ENCODE measurements at places on chromosomes 12 and 14.

DNA sequence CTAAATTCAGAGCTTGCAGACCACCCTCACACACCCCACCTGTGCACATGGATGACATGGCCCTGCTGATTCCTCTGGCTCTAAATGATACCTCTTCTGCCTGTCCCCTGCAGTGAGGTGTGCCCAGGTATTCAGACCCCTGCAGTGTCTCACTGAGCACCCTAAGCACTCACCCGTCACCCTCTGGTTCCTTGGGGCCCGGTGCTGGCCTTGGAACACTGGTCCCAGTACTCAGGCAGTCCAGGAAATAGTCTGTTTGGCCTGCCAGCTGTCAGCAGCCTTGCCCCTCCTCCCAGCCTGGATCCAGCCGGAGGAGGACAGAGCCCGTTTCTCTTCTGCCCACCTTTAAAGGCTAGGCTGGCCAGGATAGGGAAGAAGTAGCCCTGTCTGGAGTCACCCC is 44.9 kb downstream of the ESRRB start:
- DNase-seq: no peak

DNA sequence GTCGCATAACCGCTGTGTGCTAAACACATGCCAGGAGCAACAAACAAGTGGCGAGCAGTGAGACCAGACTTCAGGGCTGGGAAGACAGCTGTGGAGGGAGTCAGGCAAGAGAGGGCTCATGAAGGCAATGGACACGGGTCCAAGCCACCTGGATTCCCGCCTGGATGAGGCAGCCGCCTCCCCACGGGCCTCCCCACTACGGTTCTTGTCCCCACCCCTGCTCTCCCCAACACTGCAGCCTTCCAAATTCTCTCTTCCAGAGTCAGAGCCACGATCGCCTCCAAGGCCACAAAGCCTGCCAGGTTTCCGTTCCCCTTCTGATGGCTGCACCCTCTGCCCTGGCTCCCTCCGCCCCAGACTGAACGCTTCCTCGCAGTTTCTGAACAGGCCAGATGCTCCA is 36.1 kb upstream of the PIWIL1 start:
- no peak for DNase-seq

GRCh38 chr14:85572011-85572410 is 42.1 kb downstream of the FLRT2 start:
- no peak for DNase-seq

DNA sequence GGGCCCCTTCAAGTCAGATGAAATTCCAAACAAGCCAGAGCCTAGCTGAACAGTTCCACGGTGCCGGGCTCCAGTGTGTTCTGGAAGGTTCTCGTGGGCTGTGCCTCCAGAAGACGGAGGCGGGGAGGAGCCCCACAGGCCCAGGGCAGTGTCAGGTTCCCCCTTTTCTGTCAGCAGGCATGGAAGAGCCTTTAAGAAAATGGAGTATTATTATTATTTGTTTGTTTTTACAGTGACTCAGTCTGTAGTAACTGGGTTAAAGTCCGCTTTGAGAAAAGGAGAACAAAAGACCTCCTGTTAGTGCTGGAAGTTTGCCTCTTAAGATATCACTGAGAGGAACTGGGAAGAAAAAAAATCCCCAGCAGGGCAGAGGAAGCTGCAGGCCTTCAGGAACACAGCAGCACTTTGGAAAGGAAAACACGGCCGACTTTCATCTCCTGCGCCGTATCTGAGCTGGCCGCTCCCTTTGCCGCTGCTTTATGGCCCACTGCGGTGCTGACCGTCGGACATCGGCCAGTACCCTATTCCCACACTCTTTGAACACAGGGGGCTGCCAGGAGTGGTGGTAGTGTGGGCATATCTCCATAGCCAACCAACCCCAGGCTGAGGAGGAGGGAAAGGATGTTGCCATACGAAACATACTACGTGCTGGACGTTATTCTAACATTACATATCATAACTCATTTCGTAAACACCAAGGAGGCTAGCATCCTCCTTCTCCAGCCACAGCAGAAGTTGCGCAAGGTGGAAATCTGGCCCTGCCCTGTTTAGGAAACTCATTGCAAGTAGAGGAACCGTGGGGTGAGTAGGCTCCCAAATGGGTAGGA is 194.0 kb downstream of the ZFP36L1 start:
- no peak for DNase-seq

GRCh38 chr12:111110556-111110955 is 190.2 kb upstream of the MYL2 start:
- no peak for DNase-seq

DNA sequence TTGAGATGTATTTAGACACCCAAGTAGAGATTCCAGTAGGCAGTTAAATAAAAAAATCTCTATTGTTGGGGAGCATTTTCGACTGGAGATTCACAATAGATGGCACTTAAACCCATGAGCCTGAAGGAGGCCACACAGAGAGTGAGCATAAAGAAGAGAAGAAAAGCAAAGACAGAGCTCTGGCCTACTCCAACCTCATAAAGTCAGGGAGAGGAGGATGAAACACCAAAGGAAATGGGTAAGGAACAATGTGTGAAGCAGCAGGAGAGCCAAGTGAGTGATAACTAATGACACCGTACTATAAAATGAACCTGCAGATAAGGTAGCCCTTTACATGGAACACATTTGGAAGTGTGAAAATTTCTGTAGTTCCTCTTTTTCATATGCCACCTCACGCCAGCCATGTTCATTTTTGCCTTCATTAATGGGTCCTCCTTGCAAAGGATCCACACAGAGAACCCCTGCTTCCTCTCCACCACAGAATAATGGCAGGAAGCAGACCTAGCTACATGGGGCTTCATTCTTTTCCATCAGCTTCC is 150.0 kb upstream of the SYT10 start:
- no peak for DNase-seq

GRCh38 chr12:119614705-119615104 is 21.1 kb downstream of the TMEM233 start:
- DNase-seq: no peak

GRCh38 chr14:89900802-89901201 is 53.7 kb downstream of the EFCAB11 start:
- DNase-seq: no peak

DNA sequence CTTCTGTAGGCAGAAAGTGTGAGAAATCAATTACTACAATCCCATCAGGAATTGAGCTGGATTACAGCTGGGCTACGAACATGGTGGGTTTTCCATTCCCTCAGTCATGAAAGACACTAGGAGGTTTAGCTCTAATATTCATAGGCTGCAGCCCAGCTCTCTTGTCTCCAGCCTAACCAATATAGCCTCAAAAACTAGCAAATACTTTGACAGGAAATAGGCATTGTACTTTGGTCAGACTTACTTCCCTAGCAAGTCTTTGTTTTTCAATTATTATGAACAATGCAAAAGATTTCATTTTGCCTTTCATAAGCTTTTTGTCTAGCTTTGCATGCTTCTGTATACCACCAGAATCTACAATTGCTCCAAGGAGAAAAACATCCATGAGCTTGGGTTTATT is 296.2 kb downstream of the GPHN start:
- DNase-seq: no peak

DNA sequence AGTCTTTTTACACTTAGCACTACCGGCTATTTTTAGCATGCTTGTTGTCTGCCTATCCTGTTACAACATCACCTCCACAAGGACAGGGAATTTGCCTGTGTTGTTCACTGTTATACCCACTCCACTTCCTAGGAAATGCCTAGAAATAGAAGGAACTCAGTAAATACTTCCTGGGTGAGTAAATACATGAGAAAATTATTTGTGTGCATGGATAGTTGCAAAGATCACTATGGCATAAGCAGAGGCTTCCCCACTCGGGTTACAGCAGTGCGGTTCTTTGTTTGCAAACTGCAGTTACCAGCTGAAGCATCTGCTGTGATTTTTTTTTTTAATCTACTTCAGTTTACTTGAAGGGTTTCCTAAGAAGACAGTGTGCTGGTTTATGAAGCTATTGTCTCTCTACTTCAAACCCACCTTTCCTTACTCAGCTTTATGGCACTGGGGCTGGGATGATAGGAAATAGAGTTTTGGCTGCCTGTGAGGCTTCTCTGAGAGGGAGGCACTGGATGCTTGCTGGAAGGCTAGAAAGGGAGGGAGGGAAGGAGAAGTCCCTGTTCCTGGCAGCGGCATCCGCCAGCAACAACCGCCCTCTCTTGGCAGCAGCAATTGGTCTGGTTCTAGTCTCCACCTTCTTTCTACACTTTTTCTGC is 29.0 kb downstream of the PDE6H start:
- peak; percentile 74 for DNase-seq

- no peak for DNase-seq
These were observed 293.5 kb upstream of the RTL1 start for GRCh38 chr14:101196795-101197590.

DNA sequence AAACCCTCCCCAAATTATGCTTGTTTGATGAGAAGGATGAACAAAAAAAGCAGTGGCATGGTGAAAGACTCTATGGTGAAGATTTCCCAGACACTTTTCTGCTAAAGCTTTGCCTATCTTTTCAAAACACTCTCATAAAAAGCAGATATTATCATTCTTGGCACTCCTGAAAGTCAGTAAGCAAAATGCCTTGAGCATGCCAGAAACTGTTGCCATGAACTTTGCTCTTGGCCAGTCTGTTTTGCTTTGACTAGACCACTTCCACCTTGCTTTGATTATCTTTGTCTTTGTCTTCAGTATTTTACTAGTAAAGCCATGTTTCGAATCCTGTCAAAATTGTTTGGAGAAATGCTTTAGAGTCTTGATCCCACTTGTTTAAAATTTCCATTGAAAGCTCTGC is 110.4 kb downstream of the CNTN1 start:
- DNase-seq: no peak

GRCh38 chr14:21503376-21503775 is 7.8 kb downstream of the METTL3 start:
- DNase-seq: no peak

DNA sequence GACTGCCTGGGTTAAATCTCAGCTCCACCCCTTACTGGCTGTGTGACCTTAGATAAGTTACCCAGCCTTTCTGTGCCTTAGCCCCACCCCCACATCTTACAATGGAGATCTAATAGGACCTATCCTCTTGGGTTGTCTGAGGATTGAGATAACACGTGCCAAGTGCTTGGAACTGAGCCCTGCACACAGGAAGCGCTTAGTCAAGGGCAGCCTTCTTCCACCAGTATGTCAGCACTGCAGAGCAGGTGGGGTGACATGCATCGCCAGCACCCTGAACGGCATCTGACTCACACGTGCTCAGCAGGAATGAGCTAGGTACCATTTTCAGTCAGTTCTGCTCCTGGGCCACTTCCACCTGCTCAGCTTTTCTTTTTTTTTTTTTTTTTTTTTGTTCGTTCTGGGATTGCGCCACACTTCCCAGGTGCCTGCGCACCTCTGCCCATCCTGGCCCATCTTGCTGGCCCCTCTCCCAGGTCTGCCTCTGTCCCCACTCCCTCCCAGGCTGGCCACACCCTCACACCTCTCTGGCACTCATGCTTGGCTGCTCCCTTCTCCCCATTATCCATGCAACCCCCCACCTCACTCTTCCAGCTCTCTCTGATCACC is 19.6 kb downstream of the LGMN start:
- peak; percentile 27 for DNase-seq

- DNase-seq: no peak
These were observed 199.3 kb downstream of the SLC41A2 start for GRCh38 chr12:104758771-104759170.

DNA sequence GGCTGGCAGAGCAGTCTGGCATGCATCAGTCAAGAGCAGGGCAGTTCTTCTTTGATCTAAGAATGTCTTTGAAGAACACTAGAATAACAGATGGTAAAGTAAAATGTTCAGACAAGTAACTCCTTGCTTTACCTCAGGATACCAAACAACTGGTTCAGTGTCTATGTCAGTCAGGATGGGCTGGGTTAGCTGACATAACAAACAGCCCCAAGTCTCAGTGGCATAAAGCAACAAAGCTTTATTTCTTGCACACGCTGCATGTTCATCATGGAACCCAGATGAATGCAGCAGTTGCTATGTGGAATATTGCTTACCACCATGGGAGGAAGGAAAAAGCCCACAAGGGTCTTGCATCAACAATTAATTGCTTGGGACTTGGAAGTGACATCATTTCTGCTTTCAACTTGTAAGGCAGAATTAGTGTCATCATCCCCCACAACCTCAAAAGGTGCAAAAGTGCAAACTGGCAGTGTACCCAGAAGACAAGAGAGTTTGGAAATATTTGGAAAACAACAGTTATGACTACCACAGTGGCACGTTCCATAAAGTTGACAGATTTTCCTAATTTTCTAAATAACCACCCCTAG is 21.2 kb downstream of the GPRC5D start:
- no peak for DNase-seq

GRCh38 chr14:72450473-72451044 is 443.3 kb downstream of the DPF3 start:
- no peak for DNase-seq

DNA sequence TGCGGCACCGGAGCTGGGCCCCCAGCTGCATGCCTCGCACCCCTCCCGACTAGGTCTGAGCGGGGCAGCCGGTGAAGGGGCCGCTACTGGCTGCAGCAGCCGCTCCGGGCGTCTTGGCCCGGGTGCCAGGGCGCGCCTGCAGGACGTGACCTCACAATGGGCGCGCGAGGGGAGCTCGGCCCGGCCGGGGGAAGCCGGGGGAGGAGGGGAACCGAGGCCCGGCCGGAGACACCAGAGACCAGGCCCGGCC is 353 bp downstream of the BAG5 start:
- no peak for DNase-seq

GRCh38 chr12:2722806-2723205 is 72.0 kb upstream of the FKBP4 start:
- no peak for DNase-seq

DNA sequence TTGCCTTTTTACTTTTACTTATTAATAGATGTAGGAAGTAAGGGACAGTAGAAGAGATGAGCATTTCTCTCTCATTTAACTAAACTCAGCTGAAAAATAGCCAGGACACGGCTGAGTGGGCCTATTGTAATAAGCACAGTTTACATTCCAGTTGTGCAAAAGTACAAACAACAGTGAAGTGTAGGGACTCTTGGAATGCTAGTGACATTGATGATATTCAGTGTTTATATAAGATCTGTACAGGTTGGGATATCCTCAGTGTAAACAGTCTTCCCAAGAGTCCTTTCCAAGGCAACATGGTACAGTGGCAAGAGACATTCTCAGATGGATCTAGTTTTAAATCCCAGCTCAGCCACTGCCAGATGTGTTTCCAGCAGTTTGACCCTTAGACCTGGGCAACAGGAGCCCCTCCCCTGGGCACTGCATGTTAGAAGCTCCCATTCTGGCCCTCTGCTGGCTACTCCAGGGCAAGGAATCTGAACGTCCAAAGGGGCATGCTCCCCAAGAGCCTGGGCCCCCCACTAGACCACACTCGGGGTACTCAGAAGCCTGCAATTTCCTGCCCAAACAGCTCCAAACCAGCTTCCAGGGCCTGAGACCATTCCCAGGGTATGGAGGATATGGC is 55.3 kb downstream of the STAB2 start:
- DNase-seq: no peak

DNA sequence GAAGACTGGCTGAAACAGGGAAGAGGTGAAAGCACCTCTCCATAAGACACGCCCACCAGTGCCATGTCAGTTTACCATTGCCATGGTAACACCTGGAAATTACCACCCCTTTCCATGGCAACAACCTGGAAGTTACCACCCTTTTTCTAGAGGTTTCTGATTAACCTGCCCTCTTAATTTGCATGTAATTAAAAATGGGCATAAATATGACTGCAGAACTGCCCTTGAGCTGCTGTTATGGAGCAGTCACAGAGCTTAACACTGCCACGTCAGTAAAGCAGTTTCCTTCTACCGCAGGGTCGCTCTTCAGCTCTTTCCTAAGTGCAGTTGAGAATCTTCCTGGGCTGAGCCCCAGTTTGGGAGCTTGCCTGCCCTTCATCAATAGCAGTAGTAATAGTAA is 55.2 kb downstream of the RASSF3 start:
- DNase-seq: no peak
